ENCODE measurements at places on chromosomes 5 and 9.

DNA sequence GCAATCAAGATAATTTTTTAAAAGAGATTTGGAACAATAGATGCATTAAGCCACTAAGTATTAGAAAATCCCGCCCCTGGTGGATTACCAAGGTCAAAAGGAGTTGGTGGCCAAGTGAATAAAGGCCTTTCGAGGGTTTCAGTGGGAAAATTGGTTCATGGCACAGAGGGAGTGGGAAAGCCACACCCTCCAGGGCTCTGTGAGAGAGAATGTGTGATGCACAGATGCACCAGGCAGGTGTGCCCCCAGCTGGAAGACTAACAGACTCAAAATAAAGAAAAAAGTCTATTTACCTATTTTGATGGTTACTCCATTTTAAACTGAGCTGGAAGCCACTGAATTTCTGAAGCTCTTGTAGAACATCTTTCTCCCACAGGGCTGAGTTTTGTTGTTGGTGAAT, 278.0 kb downstream of the DRD1 start:
- DNase-seq = no peak

DNA sequence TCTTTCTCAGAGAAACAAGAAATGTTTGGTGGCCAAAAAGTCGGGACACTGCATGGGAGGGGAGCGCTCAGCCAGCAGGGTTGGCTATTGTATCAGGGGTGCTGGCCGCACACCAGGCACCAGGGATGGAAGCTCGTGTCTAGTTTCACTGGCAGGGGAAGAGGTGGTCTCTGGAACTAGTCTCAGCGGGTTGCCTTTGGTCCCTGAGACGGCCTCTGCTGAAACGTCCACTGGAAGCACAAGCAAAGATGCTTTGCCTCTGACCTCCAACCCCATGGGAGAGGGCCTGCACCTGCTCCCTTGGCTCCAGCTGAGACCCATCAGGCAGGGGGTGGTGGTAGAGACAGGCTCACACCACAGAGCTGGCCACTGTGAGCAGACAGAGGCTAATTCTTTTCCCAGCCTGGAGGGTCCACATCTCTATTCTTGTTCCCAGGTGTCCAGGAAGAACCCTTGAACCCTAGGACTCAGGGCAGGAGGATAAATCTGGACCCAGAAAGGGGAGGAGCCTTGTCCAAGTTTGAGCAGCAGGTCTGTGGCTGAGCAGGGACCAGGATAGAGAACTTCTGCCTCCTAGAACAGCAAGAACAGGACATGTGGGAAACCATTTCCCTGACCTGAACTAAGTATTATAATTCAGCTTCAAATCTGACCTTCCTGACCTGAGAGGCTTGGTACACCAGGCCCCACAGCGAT, 102.6 kb downstream of the RGS3 start:
- no peak for DNase-seq

DNA sequence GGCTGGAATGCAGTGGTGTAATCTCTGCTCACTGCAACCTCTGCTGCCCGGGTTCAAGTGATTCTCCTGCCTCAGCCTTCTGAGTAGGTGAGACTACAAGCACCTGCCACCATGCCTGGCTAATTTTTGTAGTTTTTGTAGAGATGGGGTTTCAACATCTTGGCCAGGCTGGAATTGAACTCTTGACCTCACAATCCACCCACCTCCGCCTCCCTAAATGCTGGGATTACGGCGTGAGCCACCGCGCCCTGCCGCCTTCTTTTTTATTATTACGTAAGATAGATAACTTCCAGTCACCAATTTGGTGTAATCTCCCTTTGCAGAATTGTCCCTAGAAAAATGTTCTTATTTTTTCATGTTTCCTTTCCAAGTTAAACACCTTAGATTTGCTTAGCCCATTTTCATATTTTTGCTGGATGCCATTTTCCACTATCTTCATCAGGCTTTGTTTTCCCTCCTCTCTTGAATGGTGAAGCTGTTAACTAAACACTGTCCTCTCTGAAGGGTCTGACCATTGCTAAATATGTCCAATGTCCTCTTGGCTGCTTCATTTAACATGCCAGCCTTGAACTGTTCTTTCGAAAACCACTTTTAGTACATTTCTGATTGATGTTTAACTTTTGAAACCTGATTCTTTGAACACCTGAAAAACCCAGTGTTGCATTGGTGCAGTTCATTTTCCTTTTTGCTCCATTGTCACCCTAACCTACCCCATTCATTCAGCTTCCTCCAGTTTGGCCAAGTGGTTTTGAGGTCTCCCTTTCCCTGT, 135.1 kb upstream of the PIK3R1 start:
- DNase-seq = no peak

- DNase-seq = no peak
Observed at GRCh38 chr9:86943201-86944113, 3.8 kb downstream of the GAS1 start.

DNA sequence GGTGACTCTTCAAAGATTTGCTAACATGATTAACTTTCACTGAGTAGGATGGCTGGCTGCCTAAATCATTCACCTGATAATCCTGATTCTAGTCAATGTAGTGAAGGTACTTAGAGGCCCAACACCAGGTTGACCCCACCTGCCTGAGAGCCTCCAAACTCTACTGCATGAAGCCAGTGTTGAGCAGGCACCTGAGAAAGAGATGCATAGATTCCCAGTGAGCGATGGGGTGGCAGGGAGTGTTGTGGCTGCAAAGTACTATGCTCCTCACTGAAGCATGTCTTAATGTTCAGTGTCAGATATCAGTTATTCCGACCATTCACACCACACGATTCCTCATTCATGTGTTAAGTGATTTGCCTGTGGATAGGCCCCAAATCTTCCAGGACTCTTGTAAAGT, 804.4 kb downstream of the TLE4 start:
- DNase-seq = no peak

DNA sequence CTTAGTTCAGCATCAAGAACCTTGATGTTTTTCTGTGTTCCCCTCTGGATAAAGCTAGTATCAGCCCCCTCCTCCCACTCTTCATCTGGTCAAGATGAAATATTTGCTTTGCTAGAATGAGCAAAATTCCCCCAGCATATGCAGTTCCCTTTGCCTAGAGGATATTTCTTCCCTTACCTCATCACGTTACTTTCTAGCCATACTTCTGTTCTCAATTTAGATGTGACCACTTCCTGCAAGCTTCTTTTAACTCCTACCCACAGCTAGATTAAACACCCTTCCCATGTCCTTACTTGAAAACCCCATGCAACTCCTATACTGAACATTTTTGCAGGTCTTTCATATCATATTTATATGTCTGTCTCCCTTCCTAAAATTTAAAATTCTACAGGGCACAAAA, 178.9 kb upstream of the TUSC1 start:
- DNase-seq = no peak

DNA sequence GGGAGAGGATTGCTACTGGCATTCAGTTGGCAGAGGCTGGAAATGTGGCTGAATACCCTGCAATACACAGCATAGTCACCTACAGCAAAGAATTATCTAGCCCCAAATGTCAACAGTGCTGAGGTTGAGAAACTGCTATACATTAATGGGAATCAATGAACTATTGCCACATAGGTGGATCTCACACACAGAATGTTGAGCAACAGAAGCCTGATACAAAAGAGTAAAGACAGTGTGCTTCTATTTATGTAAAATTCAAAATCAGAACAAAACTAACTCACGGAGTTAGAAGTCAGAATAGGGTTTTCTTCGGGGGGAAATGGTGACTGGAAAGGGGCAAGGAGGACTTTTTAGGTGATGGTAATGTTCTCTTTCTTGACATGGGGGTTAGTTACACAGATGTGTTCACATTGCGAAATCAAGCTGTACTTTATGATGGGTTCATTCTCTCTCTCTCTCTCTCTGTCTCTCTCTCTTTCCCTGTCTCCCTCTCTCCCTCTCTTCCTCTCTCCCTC, 45.7 kb upstream of the PANK3 start:
- DNase-seq = no peak

DNA sequence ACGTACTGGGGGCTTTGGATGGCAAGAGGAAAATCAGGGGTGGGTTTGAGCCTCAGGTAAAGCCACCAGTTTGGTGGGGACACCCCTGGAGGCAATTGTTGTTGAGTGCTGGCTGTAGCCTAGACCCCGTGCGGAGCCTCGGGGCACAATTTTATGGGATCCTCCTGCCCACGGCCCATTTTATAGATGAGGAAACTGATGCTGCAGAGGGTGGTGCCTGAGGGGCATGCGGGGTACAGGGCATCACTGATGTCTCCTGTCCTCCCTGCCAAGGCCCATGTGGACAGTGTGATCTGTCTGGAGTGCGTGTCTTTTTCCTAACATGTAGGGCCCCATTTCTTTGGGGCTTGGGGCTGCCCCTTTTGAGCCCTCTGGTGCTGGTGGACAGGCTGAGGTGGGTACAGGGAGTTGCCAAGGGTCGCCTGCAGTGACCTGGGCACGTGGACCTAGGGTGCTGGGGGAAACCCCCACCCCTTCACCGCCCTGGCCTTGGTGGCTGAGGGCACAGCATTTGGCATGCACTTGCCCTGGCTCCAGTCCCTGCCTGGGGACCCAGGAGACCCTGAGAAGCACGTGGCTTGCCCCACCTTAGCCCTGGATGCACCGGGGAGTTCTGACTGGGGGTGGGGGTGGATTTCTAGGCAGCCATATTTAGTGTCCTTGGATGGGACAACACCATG, 22.1 kb downstream of the WNK2 start:
- no peak for DNase-seq

DNA sequence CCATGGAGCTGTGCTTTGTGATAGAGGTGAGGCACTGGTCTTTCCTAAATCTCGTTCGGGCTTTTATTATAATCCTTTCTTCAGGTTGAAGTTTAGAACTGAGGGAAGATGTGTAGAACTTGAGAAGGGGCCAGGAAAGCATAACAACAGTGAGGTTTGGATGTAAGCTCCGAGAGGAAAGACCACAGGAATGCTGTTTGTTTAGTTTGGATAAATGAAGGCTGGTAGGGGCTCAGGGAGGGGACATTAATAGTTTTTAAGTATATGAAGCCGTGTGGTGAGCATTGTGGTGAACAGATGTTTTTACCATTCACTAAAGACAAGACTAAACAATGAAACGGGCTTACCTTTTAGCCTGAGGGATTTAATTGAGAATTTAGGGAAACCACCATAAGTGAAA, 130.8 kb downstream of the ARHGAP26 start:
- no peak for DNase-seq

DNA sequence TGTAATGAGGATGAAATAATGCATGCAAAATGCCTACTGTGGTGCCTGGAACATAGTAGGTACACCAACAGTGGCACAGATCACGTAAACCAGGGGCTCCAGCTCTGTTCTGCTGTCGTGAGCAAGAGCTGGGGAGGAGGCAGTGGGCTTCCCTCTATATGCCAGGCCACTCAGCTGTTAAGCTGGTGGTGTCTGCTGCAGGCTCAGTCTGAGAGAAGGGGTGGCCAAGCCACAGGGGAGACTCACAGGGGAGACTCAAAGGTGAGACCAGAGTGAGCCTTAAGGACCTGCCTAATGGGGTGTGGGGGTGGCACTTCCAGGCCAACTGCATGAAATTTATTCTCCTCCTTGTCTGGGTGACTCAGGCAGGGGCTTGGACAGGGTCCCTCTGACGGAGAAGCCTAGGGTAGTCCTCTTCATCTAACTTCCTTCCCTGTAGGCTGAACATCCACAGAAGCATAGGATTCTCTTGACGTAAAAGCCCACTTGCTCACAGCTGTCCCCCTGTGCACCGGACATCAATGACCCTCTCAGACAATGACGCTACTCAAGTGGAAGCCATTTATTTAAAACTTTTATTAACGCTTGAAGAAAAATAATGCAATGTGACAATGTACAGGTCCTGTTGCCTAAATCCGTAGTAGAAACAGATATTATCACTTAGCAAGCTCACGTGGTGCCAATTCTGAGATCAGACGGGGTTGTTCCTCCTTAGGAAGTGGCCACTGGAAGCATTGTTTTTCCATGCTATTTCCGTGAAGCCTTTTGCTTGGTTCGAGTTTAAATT, 13.9 kb downstream of the STC2 start:
- no peak for DNase-seq

DNA sequence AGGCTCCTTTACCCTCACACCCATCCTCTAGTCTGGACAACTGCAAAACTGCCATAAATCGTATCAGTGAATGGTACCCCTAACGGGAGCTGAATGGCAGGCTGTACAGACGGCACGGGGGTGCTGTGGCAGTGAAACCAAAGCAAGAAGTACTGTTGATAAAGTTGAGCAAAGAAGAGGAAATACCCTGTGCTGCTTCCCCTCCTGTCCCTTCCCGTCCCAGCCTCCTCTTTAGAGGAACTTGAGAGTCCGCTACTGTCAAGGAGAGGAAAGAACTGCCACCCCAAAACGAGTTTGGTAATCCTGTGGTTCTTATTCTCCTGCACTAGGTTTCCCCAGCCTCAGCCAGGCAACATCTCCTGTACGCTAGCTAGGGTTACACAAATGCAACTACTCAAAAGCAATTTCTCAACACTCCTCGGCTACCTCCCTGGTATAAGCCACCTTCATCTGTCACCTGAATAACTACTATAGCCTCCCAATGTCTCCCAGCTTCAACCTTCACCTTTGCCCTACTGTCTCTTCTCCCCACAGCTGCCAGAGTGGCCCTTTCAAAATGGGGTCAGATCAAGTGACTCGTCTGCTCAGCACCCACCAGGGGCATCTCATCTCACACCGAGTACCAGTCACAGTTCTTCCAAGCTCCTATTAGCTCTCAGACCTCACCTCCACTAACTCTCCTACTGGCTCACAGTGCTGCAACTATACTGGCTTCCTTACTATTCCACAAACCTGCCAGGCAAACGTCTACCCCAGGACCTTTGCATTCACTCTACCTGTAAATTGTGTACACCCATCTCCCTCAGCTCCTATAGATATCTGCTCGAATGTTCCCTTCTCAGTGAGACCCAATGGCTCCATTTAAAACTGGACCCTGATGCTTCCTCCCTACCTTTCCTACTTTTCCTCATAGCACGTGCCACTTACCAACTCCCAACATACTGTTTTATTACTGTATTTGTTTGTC, 4.1 kb downstream of the GLRX start:
- DNase-seq = peak; percentile 38

DNA sequence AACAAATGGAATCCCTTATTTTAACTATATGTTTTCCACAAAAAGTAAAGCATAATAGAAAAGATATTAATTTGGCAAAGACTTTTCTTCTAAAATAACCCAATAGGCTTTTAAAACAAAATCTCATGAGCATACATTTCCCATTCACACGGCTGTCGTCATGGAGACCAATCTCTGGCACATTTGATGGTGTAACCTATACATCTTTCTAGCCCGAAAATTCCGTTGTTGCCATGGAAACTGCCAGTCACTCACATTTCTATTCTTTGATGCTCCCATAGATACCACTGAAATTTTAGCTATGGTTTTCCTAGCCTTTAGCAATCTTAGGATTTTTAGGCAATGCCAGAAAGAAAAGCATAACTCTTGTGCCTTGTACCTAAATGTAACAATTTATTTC, 262.9 kb upstream of the TRPM3 start:
- no peak for DNase-seq

- no peak for DNase-seq
Observed at GRCh38 chr5:131364507-131365050, 100.7 kb downstream of the CDC42SE2 start.

GRCh38 chr5:62698756-62699155, 120.1 kb downstream of the LRRC70 start:
- no peak for DNase-seq

DNA sequence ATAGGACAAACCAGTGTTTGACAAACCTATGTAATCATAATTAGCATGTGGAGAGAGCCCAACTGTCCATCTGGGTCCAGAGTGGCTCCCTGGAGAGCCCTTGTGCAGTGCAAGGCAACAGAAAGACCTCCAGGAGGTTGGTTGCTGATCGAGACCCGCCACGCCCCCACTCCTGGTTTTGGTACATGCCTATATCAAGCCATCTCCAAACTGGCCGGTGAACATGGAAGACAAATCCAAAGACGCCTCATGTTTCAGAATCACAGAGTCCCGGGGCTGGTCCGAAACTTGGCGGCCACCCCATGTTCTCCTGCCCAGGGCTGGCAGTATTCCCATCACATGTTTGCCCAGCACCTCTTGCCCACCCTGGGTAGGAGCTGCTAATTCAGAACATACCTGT, 140.2 kb downstream of the PAX5 start:
- DNase-seq = no peak
